ENCODE measurements at places on chromosomes 16 and 17. TPM values are rescaled to one million over a fixed set of nuclear protein-coding genes. Genes with fewer than 3 reads are reported as not detected.

- DNase-seq = no peak
Observed at GRCh38 chr17:67679721-67680120, 38.0 kb upstream of the NOL11 start.

DNA sequence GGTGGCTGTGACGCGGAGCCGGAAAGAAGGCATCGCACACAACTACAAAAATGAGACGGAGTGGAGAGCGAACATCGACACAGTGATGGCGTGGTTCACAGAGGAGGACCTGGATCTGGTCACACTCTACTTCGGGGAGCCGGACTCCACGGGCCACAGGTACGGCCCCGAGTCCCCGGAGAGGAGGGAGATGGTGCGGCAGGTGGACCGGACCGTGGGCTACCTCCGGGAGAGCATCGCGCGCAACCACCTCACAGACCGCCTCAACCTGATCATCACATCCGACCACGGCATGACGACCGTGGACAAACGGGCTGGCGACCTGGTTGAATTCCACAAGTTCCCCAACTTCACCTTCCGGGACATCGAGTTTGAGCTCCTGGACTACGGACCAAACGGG is 4.4 kb downstream of the ENPP7 start:
- no peak for DNase-seq

GRCh38 chr17:82059272-82060000 is 6.2 kb downstream of the DUS1L start:
- no peak for DNase-seq

GRCh38 chr17:14693382-14693781 is 392.5 kb downstream of the HS3ST3B1 start:
- DNase-seq = no peak

- DNase-seq = no peak
Observed at GRCh38 chr16:86289304-86289703, 221.0 kb upstream of the FOXF1 start.

DNA sequence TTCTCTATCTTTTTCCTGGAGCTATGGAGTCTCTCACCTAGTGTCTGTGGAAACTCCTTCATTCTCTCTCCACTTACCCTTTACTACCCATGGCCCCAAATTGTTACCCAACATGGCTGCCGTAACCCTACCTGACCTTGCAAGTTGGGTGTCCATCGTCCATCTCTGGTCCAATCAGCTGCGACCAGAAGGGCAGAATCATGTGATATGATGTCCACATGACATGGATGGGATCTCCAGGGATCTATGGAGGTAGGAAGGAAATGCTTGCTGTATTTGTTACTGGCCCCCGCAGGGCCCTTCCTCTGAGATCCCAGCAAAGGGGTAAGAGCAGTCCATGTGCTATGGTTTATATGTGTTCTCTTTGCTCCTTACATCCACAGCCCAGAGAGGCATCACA is 8.0 kb upstream of the DRC7 start:
- DNase-seq = no peak

DNA sequence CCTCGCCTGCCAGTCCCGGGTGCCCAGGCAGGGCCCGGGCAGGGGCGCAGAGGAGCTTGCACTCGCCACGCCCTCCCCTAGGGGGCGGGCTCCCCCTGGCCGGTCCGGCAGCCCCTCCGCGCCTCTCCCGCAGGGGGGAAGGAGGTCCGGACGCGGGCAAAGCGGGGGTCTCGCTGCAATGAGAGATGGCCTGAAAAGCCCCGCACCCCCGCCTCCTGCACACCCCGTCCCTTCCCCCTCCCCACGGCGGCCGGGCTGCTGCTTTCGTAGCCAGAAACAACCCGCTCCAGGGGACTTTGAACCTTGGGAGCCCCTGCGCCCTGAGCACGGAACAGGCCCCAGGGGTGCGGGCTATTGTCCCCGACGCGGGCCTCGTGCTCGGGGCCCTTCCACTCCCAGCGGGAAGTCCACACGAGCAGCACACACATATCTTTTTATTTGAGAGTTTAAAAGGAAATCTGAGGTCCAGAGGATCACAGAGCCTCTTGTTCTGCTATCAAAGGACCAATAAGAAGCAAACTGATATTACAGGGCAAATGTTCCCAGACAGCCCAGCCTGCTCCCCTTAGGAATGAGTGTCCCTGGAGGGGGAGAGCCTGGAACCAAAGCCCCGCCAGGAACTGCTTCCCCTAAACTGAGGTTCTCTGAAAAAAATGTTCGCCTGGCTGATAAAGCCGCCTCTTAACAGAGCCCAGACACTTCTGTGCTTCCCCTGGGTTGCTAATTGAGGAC is 5.8 kb upstream of the CBX4 start:
- DNase-seq = no peak

GRCh38 chr17:77502626-77503292 is 362.0 kb downstream of the SEC14L1 start:
- no peak for DNase-seq

KRT36 gene
- total RNA-seq = not detected

TNFRSF13B gene
- not detected for total RNA-seq

OR3A2 gene
- total RNA-seq = 0.40 TPM

DNA sequence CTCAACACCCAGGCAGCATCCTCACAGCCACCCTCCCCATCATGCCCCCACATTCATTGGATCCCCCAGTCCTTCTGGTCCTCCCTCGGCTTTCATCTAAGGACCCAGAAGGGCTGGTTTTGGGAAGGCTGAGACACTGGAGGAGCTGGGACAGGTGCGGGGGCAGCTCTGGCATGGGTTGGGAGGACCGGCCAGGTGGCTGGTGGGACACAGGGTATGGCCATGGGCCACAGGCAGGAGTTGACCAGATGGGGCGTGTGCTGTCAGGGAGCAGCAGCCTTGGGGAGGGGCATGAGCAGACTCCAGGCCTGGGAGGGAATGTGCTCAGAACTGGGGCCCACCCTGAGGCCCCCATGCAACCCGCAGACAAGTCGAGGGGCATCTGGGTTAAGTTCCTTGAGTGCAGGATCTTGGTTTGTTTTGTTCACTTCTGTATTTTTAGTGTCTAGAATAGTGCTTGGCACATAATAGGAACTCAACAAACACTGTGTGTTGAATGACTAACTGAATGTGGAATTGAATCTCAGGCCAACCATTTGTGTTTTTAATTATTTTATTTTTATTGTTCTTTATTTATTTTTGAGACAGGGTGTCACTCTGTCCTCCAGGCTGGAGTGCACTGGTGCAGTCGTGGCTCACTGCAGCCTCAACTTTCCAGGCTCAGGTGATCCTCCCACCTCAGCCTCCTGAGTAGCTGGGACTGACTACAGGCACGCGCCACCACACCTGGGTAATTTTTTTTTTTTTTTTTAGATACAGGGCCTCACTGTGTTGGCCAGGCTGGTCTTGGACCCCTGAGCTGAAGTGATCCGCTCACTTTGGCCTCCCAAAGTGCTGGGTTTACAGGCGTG is 5.6 kb downstream of the P2RX1 start:
- no peak for DNase-seq
